ENCODE measurements at places on chromosomes 5 and 9. TPM values are rescaled to one million over a fixed set of nuclear protein-coding genes. Genes with fewer than 3 reads are reported as not detected.
A peak's percentile ranks its signal among the peaks of the same experiment; 100 is the strongest.

DNA sequence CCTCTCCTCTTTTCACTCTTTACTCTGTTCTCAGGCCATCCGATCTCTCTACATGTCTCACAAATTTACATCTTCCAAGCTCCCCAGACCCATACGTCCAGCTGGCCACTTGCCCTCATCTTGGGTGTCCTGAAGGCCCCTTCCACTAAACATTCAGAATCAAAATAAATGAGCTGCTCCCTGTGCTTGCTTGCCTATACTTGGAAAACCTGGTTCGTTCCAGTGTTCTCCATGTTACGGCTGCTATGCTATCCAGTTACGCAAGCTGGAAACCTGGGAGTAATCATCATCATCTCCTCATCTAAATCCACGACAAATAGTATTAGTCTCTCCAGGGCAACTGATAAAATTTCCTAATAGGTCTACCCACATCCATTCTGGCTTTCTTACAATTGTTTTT is 165.0 kb upstream of the FBXL17 start:
- DNase-seq, result no peak

DNA sequence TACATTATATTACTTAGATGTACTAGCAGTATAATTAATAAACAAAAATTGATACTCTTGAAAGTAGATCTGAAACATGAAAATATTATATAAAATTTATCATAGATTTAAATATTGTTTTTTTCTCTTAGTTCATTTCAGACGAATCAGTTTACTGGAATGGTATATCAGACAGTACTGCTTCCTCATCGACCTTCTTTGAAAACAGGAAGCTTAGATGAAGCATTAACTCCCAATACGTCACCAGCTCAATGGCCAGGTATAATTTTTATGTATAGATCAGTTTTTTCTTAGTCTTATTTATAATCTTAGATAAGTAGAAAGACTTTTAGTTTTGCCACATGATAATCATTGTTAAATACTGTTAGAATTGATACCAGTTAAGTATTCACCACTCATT is 106.3 kb downstream of the DMXL1 start:
- DNase-seq, result no peak

GRCh38 chr5:133643365-133643764 is 31.0 kb upstream of the FSTL4 start:
- DNase-seq, result no peak

DNA sequence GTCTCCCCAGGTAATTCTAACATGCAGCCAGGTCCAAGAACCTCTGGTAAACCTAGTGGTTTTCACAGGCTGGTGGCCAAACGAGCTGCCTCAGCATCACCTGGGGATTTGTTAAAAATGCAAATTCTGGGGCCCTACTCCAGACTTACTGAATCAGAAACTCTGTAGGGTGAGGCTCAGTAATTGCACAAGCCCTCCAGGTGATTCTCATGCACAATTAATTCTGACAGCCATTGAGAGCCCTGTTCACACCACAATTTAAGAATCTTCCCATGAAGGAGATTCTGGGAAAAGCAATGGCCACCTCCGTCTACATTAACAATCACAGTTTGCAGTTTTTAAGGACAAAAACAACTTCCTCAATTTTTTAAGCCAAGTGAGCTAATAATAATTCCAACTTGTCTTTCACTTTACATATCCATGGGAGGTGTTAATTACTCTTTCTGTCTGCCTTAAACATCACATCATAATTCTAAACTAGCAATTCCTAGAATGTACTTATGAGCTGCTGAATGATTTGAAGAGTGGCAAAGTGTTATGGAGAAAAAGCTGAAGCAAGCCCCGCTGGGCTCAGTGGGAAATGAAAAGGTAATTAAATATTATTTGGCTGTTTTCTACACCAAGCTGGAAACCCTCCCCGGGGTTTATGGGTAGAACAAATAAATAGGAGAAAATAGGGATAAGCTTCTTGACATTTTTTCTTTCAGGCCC is 70.0 kb downstream of the GLDC start:
- DNase-seq, result no peak

DNA sequence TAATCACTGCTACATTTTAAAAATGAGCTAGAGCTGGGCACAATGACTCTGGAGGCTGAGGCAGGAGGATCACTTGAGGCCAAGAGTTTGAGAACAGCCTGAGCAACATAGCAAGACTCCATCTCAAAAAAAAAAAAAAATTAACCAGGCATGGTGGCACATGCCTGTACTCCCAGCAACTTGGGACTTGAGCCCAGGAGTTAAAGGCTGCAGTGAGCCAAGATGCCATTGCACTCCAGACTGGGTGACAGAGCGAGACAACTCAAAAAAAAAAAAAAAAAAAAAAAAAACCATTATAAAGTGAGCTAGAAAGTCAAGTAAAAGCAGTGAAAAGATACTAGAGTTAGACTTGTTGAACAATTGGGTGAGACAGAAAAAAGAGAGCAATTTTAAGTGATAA is 28.2 kb downstream of the FEM1C start:
- no peak for DNase-seq

DNA sequence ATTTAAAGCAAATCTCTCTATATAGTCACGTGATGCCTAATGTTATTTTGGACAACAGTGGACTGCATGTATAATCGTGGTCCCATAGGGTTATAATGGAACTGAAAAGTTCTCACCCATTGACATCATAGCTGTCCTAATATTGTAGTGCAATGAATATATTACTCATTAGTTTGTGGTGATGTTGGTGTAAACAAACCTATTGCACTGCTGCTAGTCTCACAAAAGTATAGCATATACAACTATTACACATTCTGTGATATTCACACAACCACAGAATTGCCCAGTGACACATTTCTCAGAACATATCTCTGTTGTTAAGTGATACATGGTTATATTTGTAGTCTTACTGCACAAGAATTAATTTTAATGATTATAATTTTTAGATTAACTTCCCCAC is 37.7 kb downstream of the IPO11 start:
- DNase-seq, result no peak

DNA sequence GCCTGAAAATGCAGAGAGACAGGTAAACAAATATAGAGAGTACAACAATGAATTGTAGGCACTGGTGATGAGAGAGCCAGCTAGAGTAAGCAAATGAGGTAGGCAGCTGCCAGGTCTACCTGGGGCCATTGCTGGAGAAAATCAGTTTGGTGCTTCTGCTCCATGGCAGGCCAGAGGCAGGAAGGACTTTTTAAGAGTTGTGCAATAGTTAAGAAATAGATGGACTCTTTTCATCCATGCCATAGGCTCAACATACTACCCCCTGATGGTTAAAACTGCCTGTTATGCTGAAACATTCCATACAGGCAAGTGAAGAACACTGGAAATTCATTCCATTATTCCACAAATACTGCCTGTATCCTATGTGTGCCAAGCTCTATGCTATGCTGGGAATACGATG is 86.5 kb upstream of the CCDC112 start:
- DNase-seq, result no peak

DNA sequence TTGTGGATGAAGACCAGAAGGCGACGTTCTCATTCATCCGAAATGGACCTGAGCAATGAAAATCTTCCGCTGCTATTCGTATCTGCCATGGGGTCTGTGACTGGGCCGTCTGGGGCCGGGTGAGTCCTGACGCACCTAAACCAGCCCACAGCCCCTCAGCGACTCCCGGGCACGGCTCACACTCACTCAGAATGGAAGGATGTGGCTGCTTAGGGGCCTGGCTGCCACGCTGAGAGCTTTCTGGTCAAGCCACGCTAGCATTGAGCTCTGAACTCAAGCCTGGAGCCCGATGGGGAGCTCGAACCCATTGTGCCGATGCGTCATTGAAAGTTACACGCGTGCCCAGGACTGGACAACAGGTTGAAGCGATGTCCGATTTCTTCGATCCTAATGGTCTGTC is 97.8 kb downstream of the MRPL36 start:
- no peak for DNase-seq

- DNase-seq, result no peak
Observed at GRCh38 chr9:110837401-110838005, 168.9 kb downstream of the MUSK start.

DNA sequence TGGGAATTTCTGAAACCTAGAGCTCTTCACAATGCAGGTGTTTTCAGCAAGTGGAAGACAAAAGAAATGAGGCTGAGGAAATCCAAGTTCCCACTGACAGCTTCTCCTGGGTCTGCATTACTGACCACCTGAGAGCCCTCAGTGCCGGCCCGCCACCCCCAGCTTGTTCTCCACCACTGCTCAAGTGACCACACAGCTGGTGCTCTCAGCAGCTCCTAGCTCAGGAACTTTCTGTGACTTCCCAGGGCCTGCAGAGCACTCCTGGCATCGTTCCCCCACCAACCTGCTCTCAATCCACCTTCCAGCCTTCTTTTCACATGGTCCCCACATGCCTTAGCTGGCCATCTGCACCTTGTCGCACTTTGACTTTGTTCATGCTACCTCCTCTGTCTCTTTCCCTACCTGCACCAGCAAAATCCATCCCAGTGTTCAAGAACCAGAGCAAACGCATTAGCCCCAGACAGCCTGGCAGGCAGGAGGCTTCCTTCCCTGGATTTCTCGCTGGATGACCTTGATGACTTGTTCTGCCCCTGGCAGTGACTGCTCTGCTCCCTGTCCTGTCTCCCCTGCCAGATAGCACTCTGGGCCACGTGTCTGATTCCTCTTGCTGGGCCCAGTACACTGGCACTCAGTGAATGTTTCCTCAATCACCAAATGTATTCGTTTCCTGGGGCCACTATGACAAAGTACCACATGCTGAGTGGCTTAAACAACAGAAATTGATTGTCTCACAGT is 35.1 kb upstream of the NANS start:
- no peak for DNase-seq

DNA sequence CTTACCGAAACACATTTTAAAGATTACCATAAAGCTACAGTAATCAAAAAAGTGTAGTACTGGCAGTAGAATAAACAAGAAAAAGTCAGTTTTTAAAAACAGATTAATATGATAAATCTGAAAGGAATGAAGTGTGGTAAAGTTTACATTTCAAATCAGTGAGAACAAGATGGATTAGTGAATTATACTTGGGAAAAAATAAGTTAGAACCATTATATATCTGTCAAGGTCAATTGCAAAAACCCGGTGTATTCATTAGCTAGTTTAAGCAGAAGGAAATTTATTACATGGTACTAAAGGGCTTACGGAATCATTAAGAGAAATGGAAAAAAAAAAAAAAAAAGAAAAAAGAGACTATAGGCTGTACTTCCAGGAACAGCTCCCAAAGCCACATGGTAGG is 164.3 kb downstream of the MUSK start:
- no peak for DNase-seq

DNA sequence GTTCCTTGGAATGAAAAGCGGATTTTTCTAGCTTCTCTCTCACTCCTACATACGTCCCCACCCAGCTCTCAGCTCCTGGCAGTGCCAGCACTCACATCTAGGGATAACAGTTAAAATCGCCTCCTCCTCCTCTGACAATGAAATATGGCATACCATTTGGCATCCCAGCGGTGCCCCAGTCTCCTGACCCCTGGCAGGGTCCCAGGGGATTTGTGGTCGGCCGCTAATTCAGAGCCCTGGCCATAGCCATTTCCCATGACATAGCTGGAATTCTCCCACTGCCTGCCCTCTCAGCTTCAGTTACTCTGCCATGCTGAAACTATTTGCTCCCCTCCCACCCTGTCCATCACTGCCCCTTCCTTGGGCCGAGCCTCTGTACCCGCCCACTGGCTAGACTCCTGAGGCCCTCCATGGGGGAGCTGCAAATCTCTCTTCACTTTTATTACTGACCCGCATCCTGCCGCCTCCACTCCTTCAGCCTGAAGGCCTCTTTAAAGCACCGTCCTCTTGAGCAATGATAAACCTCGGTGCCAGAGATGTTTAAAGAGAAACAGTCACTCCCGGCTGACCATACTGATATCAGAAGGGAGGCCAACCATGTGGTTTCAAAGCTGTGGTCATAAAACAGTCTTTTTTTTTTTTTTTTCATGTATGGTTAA is 139.8 kb downstream of the SLIT3 start:
- peak; percentile 86 for DNase-seq

- peak; percentile 66 for DNase-seq
Observed at GRCh38 chr9:15308511-15308910, 1.5 kb upstream of the TTC39B start.

DNA sequence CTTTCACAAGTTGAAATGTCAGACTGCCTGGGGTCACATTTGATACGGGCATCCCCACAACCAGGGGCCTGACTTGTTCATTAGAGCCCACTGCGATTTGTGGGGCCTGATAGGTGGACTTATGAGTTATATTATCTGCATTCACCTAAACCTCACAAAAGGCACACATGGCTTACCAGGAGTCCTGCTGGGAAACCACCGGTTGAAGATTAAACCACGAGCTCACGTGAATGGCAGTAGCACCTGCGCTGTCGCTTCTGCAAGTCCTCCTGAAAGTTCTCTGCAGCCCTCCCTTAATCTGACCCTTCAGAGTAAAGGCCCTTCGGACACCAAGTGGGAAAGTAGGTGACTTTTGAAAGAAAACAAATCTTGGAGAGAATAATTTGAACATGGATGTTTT is 68.9 kb downstream of the PPIC start:
- no peak for DNase-seq

GRCh38 chr5:383621-384020 is 59.4 kb upstream of the EXOC3 start:
- no peak for DNase-seq

GRCh38 chr9:745761-746380 is 95.6 kb upstream of the DMRT1 start:
- no peak for DNase-seq

DNA sequence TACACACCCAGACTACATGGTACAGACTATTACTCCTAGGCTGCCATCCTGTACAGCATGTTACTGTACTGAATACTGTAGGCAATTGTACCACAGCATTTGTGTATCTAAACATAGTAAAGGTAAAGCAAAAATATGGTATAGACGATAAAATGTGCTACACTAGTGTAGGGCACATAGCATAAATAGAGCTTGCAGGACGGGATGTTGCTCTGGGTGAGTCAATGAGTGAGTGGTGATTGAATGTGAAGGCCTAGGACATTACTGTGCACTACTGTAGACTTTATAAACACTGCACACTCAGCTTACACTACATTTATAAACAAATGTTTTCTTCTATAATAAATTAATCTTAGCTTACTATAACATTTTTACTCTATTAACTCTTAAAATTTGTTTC is 25.6 kb downstream of the ANKRD55 start:
- peak; percentile 18 for DNase-seq

- no peak for DNase-seq
Observed at GRCh38 chr9:114735704-114736103, 53.7 kb upstream of the TEX48 start.

GRCh38 chr5:34043099-34043876 is at the start of gene C1QTNF3:
Gene C1QTNF3, minus strand, starts transcription at chr5:34043213. Its CDS starts 88 bp downstream, at chr5:34043125.
- no peak for DNase-seq

GRCh38 chr9:17116400-17116837 is 18.4 kb upstream of the CNTLN start:
- DNase-seq, result peak; percentile 71

GRCh38 chr5:56759521-56760216 is 55.7 kb upstream of the MAP3K1 start:
- DNase-seq, result peak; percentile 42

The HEMGN gene
- total RNA-seq, result not detected

The PRR7 gene
- total RNA-seq, result 10.0 TPM

The SEMA6A gene
- under 0.01 TPM for total RNA-seq

The GLRX gene
- total RNA-seq, result 59.0 TPM

The CDC20B gene
- total RNA-seq, result not detected

The IL5 gene
- total RNA-seq, result not detected

The JAKMIP2 gene
- 1.1 TPM for total RNA-seq

The IER5L gene
- 86.1 TPM for total RNA-seq

The LCP2 gene
- total RNA-seq, result not detected

The FAM153A gene
- not detected for total RNA-seq

Data from osteoblast (primary cell).